ENCODE measurements at places on chromosomes 13 and 19. TPM values are rescaled to one million over a fixed set of nuclear protein-coding genes. Genes with fewer than 3 reads are reported as not detected.

- no peaks in the 10 kb centered on the region for H3K36me3 ChIP-seq
- H3K4me1 ChIP-seq = no peaks in the 10 kb centered on the region
- H3K27ac ChIP-seq = no peak overlapping the region
- no peak for DNase-seq
- no peaks in the 10 kb centered on the region for H3K27me3 ChIP-seq
Observed at GRCh38 chr19:30710721-30711120, 338.5 kb downstream of the ZNF536 start.

DNA sequence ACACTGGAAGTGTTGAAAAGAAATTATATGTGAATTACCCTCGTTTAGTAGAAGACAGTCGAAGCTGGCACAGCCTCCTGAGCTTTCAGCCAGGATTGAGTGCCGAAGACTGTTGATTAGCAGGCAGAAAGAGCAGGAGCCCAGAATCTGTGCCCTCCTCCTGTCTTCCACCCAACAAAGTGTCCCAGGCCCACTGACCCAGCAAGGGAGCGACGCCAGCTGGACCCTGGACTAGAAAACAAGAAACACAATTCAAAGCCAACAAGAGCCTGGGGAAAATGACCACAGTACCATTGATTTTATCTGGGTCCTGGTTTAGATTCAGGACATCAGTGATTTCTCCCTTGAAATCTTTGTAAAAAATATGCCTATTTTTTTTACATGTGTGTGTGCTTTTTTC, 120.7 kb downstream of the RXFP2 start:
- no peak for DNase-seq
- no peaks in the 10 kb centered on the region for H3K27me3 ChIP-seq
- no peak overlapping the region for H3K27ac ChIP-seq
- no peaks in the 10 kb centered on the region for H3K4me1 ChIP-seq
- no peak overlapping the region for H3K4me3 ChIP-seq

GRCh38 chr19:37964109-37964508, 57.1 kb downstream of the SIPA1L3 start:
- no peaks in the 10 kb centered on the region for H3K4me1 ChIP-seq
- H3K36me3 ChIP-seq = no peaks in the 10 kb centered on the region
- H3K27ac ChIP-seq = no peak overlapping the region

GRCh38 chr13:50676602-50677001, 166.9 kb downstream of the DLEU7 start:
- no peak for DNase-seq
- H3K27ac ChIP-seq = no peak overlapping the region
- H3K36me3 ChIP-seq = no peaks in the 10 kb centered on the region

DNA sequence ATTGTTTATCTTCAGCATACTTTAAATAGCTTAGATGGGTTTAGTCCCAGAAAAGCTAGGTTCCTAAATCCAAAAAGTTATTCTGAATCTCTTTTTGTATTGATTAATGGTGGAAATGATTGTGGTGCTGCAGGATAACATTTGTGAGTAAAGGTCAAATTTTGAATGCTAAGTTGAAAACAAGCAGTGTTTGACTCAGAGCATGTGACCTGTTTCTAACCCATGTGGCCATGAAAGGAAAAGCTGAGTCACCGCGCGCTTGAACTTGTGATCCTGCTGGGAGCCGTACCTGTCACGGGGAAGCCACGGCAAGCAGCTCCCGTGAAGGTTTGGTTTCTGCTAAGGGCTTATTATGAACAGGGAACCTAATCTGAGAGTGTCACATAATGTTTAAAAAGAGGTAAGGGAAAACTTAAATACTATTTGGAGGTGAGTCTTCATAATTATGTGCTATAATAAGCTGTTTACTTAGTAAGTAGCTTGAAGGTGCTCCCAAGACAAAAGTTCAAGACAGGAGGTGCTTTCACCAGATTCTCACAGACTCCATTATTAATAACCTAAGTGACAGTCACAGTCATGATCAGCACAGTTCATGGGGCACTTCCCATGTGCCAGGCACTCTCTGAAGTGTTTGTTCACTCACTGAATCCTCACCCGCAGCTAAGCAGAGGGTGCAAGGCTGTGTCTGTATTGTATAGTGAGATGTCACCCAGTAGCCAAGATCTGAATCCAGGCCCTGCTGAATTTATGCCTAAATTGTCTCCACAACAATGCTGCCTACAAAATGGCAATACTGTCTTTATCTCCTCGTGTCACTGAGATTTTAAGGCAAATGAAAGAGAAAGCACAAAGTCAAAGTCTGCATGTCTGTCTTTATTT, 286.5 kb downstream of the MYO16 start:
- peak; percentile 84 for DNase-seq
- H3K36me3 ChIP-seq = no peaks in the 10 kb centered on the region
- H3K27me3 ChIP-seq = no peaks in the 10 kb centered on the region
- no peaks in the 10 kb centered on the region for H3K4me1 ChIP-seq
- H3K4me3 ChIP-seq = no peak overlapping the region
- peak overlapping the region; percentile 89 for H3K27ac ChIP-seq

- no peak overlapping the region for H3K4me3 ChIP-seq
- no peak for DNase-seq
- no peaks in the 10 kb centered on the region for H3K36me3 ChIP-seq
- H3K27ac ChIP-seq = no peak overlapping the region
Observed at GRCh38 chr13:99756281-99756680, 215.3 kb downstream of the ZIC5 start.

- no peaks in the 10 kb centered on the region for H3K27me3 ChIP-seq
- no peak overlapping the region for H3K4me3 ChIP-seq
- no peaks in the 10 kb centered on the region for H3K36me3 ChIP-seq
- no peak for DNase-seq
Observed at GRCh38 chr19:17611462-17612244, 56.2 kb downstream of the COLGALT1 start.

The ZNF749 gene
- total RNA-seq = 12.4 TPM

DNA sequence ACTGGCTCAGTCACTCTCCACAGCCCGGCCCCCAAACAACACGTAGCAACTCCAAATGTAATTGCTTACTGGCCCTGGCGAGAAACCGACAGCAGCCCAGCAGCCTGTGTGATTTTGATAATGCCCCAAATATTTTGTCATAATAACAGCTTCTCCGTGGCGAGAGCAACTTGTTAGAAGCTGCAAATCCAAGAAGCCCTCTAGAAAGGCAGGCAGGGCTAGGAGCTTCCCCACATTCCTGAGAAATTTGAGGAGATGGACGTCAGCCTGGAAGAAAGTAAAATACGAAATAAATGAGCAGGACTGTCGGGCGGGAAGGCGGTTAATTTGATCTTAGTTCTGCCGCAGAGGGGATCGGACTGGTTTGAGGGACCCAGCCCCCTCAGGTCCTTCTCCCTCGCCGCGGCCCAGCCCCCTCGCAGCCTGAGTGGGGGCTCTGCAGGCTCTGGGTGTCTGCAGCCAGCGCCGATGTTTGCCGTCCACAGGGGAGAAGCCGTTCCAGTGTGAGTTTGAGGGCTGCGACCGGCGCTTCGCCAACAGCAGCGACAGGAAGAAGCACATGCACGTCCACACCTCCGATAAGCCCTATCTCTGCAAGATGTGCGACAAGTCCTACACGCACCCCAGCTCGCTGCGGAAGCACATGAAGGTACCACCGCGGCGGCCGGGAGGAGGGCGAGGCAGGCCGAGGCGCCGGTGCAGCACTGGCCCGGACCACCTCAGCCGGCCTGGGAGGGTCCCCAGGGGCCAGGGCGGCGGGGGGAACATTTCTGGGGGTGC, 3.1 kb downstream of the ZIC2 start:
- DNase-seq = no peak
- no peaks in the 10 kb centered on the region for H3K36me3 ChIP-seq
- H3K4me1 ChIP-seq = peaks cover 29% of the 10 kb centered on the region
- H3K27ac ChIP-seq = no peak overlapping the region

The GPR12 gene
- not detected for total RNA-seq

GRCh38 chr13:66338542-66338941, 891.6 kb downstream of the PCDH9 start:
- no peaks in the 10 kb centered on the region for H3K27me3 ChIP-seq
- no peaks in the 10 kb centered on the region for H3K36me3 ChIP-seq
- no peak overlapping the region for H3K27ac ChIP-seq
- no peak for DNase-seq
- no peak overlapping the region for H3K4me3 ChIP-seq

The ZIC5 gene
- total RNA-seq = not detected

DNA sequence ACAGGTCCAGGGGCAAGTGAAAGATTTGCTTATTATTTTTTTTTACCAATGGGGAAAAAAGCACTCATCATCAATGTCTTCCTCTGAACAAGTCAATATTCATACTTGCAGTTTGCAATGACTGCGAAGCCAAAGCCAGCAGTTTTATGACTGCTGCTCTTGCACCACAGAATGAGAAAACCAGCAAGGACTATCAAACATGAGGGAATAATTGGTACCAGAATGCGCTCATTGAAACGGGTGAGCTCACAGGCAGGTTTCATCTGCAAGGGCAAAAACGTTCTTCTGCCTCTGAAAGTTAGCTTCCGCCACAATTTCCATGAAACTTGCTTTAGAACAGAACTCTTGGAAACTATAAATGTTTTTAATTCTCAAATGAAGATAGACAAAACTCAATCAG, 5.5 kb downstream of the DLEU7 start:
- no peaks in the 10 kb centered on the region for H3K36me3 ChIP-seq
- H3K4me3 ChIP-seq = no peak overlapping the region
- H3K4me1 ChIP-seq = no peaks in the 10 kb centered on the region
- DNase-seq = no peak

The NLRP11 gene
- not detected for total RNA-seq

GRCh38 chr13:78024996-78025395, 106.4 kb upstream of the EDNRB start:
- H3K27ac ChIP-seq = no peak overlapping the region
- no peaks in the 10 kb centered on the region for H3K27me3 ChIP-seq
- no peak for DNase-seq
- H3K4me1 ChIP-seq = no peaks in the 10 kb centered on the region

The SLC10A2 gene
- not detected for total RNA-seq

DNA sequence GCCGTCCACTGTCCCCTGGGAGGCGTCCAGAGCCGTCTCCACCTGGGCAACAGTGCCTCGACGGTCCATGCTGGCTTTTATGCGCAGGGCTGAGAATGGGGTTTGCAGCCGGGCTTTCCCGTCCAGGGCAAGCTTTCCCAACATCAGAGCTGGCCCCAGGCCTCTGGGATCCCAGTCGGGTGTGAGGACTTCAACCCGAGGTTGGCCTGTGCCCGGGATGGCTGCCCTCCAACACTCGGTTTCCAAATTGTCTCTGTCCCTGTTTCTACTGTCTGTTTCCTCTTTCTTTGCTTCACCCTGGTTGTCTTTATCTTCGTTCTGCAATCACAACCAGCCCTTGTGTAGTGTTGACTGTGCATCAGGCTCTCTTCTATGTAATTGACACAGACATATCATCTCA, at the start of gene IFNL4:
IFNL4 (minus strand) TSS at position 51 of the 400 bp plus-strand sequence.
- H3K4me1 ChIP-seq = no peaks in the 10 kb centered on the region
- H3K27me3 ChIP-seq = no peaks in the 10 kb centered on the region
- H3K27ac ChIP-seq = no peak within 1 kb of the TSS
- no peak for DNase-seq
- H3K4me3 ChIP-seq = no peak within 1 kb of the TSS

DNA sequence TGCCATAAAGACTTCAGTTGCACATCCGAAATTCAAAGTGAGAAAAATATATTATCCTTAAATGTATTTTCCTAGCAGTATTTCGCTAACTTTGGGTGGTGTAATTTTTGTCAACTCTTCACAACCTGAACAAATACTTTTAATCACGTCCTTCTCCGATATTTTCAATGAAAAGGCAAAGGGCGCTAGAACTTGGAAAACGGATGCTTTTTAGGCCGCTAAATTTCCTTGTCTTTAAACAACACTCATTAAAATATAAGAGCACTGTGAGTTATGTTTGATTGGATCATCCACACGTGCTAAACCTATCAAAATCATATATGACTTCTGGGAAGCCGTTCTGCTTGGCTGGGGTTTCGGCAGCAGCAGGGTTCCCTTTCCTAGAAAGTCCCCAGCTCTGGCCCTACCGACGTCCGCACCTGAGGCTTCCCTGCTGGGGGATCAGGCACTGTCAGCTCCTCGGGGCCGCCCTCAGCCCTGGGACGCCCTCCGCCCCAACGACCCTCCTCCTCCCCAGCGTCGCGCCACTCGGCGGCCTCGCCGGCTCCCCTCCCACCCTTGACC, 462 bp upstream of the MPHOSPH8 start:
- H3K36me3 ChIP-seq = no peaks in the 10 kb centered on the region
- DNase-seq = no peak
- H3K4me1 ChIP-seq = peaks cover 13% of the 10 kb centered on the region
- no peaks in the 10 kb centered on the region for H3K27me3 ChIP-seq

- peak overlapping the region; percentile 49 for H3K4me3 ChIP-seq
- peaks cover 16% of the 10 kb centered on the region for H3K4me1 ChIP-seq
- H3K27ac ChIP-seq = peak overlapping the region; percentile 95
- H3K36me3 ChIP-seq = no peaks in the 10 kb centered on the region
- peak; percentile 57 for DNase-seq
- no peaks in the 10 kb centered on the region for H3K27me3 ChIP-seq
Observed at GRCh38 chr19:47257411-47258169, 1.3 kb downstream of the CCDC9 start.

DNA sequence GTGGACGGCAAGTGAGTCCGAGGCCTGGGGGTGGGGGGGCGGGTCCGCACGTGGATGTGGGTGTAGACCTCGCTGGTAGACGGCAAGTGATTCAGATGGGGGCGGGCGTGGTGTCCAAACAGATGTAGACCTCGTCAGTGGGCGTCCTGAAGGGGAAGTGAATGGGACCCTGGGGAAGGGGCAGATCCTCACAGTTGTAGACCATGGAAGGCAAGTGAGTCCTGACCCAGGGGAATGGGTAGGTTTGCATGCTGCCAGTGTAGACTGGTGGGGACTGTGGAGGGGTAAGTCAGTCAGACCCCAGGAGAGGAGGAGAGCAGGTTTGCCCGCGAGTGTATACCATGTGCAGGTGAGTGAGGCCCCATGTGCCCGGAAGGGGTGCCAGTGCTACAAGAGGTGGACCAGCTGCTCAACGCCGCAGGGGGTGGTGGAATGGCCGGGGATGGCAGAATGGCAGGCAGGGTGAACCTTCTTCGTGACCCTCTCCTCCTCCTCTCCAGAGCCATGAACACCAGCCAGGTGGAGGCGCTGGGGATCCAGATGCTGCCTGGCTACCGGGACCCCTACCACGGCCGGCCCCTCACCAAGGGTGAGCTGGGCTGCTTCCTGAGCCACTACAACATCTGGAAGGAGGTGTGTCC, 22.1 kb downstream of the COLGALT1 start:
- H3K36me3 ChIP-seq = no peaks in the 10 kb centered on the region
- DNase-seq = no peak
- H3K4me1 ChIP-seq = no peaks in the 10 kb centered on the region
- H3K4me3 ChIP-seq = no peak overlapping the region
- no peak overlapping the region for H3K27ac ChIP-seq

DNA sequence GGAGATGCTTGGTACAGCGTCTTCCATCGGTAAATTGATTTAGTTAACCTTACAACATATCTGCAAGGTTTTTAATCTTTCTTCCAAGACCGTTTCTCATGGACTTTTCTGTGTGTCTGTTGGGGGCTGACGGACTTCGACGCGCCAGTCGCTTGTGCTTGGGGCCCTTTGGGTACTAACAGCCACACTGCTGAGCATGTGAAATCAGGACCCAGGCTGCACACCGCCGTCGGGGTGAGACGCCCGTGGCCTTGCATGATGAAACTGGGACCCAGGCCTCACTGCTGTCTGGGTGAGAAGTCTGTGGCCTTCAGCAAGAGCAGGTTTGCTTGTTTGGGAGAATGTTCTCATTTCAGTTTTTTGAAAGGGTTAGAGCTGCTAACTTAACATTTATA, 9.8 kb downstream of the ATP4B start:
- no peaks in the 10 kb centered on the region for H3K27me3 ChIP-seq
- no peak overlapping the region for H3K4me3 ChIP-seq
- H3K4me1 ChIP-seq = no peaks in the 10 kb centered on the region
- peak; percentile 11 for DNase-seq

GRCh38 chr13:23289917-23290357, 109.2 kb downstream of the SGCG start:
- H3K4me3 ChIP-seq = no peak overlapping the region
- no peaks in the 10 kb centered on the region for H3K27me3 ChIP-seq
- no peaks in the 10 kb centered on the region for H3K4me1 ChIP-seq
- DNase-seq = no peak
- H3K27ac ChIP-seq = no peak overlapping the region
- H3K36me3 ChIP-seq = no peaks in the 10 kb centered on the region

The CYP4F2 gene
- 0.14 TPM for total RNA-seq

Measured in uterus (tissue), 4 donors.